T-helper 17 cell (primary cell): ENCODE measurements at places on chromosomes 6 and 20.
A peak's percentile ranks its signal among the peaks of the same experiment; 100 is the strongest.

DNA sequence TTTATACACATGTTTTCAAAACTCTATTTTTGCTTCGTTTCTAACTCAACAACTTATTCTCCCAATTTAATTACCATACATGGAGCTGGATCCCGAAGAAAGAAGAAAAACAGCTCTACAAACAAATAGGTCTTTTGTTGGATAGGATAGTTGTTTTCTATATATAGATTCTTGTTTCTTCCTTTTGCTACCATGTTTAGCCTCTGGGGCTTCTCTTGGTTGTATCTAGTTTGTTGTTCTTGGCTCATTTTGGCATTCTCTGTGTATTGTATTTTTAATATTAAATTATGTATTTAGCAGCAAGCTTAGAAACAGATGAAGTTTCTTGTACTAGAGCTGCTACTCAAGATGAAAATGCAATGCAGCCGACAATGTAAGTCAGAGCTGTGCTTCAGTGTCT lies 60.9 kb downstream of the PLCB4 start:
- DNase-seq, result no peak

- no peak for DNase-seq
Observed at GRCh38 chr6:110492584-110492983, 16.2 kb upstream of the SLC22A16 start.

GRCh38 chr20:44228465-44229258 lies 18.1 kb upstream of the OSER1 start:
- no peak for DNase-seq

DNA sequence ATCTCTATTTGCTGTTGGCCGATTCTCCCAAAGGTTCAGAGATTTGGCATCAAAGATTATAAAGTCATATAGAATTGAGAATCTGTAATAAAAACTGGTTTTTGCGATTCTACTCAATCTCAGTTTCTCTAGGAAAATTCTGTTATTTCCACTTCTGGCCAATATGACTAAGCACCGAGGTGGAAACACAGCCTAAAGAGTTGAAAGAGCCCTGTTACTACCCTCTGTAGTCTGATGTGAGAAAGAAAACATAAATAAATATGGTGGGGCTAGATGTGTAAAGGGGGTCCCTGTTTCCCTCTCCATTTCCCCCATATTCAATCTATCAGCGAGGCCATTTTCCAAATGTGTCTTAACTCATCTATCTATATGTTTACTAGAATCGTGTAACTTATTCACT lies 83.4 kb downstream of the PRDM1 start:
- no peak for DNase-seq

DNA sequence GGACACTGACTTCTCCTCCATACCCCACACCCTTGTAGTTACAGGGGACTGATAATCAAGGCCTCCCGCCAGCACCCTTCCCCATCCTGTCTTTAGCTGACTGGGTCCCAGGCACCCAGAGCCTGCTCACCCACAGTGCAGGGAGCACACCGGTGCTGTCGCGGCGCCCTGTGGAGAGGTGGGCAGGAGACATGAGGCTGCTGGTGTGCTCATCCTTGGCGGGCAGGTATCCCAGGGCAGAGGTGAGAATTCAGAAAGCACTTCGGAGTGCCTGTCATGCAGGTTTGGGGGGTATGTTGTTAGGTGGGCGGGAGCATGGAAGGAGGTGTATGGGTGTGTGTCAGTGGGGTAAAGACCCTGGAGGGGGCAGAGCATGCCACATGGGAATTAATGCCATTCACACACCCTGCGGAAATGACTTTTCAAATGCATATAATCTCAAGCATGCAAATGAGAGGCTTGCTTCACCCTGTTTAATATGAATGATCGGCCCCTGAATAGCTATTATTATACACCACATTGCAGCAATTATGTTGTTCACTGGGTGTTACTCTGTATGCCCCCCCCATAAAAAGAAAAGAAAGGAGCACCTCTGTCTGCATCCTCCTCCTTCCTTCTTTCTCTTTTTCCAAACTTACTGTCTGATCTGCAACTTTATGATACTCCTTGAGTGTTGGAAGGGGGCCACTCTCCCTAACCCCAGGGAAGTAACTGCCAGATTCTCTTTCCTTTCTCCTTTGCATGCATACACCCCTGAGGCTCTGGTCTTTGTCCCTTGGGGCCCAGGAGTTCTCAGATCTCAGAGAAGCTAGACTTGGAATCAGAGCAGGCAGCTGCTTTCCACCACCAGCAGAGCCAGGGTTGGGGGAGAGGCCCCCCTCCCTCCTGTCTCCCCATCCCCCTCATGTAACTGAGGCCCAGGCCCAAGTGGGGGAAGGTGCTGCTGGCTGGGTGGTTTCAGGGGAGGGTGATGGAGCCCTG lies 16.0 kb downstream of the FOXP4 start:
- DNase-seq, result no peak

DNA sequence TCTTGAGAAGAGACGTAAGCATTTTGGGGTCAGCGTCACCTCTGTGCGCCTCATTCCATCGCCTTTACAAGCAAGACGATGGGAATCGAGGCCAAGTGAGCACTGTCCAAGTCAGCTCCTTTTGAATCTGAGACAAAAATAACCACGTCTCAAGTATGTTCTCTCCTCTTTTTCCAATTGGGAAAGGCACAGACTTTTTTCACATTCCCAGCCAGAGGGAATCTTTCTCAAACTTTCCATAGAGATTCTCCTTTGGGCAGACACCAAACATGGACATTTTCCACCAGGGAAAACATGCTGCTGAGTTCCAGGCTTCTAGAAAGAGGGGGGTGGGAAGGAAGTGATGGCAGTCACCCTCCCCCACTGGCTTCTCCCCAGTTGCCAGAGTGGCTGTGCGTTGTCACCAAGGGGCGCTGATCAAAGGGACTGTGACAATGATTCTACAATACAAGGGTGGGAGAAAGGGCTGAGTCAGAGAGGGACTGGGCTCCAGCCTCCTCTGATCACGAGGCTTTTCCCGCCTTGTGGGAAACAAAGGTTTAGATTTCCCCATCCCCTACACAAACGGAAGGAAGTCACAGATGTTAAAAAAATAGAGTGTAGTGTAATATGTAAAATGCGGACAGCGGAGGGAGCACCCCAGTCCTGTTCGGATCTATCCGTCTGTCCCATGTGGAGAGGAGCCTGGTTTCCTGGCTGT lies 281.9 kb upstream of the RNF24 start:
- DNase-seq, result no peak

DNA sequence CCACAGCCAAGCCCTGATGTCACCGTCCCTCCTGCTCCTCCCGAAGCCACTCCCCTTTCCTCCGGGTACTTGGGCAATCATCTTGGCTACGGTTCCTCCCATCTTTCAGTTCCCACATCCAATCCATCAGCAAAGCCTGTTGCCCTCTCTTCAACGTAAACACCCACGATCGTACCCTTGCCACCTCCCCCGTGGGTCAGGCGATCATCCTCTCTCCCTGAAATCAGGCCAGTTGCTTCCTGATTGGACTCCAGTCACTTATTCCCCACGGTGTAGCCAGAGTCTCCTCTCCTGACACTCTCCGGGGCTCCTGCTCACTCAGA lies 44.5 kb downstream of the SULF2 start:
- DNase-seq, result no peak

- no peak for DNase-seq
Observed at GRCh38 chr6:101758368-101758767, 364.9 kb downstream of the GRIK2 start.

- no peak for DNase-seq
Observed at GRCh38 chr6:16355699-16356446, 117.5 kb downstream of the GMPR start.

DNA sequence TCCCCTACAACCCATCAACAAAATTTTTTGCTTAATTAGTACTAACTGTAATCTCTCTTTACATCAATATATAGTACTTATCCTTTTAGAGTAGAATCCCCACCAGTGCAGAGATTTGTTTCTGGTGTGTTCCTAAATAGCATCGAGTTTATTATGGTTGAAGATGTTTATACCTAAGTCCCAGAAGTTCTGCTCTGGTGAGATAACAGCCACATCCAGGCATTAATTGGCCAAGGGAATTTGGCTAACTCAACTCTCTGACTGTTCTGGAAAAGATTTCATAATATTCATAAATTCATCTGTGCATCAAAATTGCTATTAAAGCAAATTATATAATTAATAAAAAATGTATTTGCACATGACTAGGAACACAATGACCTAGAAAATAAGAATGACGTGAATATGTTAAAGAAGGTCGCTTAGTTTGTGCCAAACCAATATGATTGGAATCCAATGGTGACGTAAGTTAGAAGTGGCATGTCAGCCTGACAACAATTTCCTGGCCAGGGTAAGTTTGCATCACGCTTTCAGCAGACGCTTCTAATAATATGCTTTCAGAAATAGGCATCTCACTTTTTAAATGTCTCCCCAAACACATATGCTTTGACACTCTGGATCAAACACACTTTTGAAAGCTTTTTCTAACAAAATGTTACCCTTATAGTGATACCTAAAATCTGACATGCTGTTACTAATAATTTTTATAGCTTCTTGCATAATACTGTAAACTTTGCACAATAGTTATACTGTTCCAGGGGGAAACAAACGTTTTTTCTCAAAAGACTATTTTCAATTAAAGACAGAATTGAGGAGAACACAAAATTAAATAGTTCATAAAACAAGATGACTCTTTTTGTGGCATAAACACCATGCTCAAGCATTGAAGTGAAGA lies 236.7 kb downstream of the TENT5A start:
- DNase-seq, result no peak

DNA sequence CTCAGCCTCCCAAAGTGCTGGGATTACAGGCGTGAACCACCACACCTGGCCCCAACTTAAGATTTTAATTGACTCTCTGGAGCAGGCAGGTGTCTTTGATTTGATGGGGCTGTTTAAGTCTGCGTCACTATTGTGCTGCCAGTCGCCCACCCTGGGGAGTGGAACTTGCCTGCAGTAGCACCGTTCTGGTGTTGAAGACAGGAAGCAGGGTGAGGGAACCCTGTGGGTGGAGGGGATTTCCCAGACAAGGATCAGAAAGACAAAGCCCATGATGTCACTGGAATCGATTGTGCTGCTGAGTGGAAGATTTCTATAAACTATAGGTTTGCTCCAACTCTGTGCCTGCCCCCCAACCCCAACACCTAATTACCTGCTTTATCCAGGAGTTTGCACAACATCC lies 11.0 kb downstream of the ALDH8A1 start:
- DNase-seq, result peak; percentile 18

GRCh38 chr6:17054647-17055046 lies 47.2 kb upstream of the STMND1 start:
- no peak for DNase-seq

- DNase-seq, result no peak
Observed at GRCh38 chr6:27139756-27140579, 107.5 kb upstream of the PRSS16 start.

DNA sequence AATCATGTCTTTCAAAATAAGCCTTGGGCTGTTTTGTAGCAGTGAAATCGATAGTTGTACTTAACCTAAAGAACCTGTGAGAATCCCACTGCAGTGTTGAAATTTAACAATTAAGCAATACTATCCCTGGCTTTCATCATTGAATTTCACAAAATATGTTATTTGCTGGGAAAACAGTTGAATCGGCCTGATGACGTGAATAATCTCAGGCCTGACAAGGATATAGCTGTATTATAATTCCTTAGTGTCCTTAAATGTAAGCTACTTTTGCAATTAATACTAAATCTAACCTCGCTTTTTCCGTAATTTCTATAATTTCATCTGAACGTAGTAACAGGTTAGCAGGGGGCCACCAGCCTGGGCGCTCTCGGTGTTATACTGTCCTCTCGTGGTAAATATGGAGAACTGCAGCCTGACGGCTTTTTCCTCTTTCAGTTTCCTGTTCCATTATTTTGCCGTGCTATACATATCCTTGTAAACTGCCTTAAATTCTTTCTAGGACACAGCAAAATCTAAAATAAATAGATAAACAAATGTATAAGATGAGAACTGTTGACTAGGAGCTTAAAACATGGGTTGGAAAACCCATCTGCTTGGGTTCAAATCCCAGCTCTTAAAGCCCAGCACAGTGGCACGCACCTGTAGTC lies 24.0 kb downstream of the MTFR2 start:
- peak; percentile 20 for DNase-seq

DNA sequence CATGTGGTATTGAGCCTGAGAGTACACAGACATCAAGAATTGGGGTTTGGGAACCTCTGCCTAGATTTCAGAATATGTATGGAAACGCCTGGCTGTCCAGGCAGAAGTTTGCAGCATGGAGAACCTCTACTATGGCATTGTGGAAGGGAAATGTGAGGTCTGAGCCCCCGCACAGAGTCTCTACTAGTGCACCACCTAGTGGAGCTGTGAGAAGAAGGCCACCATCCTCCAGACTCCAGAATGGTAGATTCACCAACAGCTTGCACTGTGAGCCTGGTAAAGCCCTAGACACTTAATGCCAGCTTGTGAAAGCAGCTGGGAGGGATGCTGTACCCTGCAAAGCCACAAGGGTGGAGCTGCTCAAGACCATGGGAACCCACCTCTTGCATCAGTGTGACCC lies 658.2 kb downstream of the HACE1 start:
- no peak for DNase-seq

DNA sequence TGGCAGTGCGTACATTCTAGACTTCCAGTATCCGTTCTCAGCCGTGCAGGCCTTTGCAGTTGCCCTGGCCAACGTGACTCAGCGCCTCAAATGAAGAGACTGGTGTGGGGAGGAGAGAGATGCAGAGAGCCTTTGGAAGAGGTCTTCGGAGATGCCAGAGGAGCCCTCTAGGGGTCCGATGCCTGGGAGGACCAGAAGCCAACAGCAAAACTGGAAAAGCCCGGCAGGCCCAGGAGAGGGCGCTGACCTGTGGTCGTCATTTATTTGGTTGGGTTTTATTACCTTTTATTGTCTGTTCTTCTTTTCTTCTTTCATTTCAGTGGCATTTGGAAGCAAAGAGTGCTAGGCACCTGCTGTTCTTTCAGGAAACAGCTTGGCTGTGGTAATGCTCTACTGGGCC lies 53.3 kb upstream of the TMEM181 start:
- DNase-seq, result no peak

GRCh38 chr6:109662192-109662591 lies 28.8 kb downstream of the AK9 start:
- DNase-seq, result no peak

DNA sequence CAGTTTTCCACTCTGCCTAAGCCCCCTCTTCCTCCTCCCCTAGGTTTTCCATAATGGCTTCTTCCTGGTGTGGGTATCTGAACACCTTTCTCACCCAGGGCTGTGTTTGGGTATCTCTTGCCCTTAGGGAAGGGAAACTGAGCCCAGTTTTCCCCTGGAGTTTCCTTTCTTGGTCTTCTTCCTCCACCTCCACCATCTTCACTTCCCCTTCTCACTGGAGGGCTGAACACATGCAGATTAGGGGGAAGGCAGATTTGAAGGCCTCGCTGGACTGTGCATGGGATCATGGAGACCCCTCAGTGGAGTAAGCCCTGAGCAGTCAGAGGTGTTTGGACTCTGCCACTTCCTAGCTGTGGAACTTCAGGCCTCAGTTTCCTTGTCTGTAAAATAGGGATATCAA lies 27.8 kb downstream of the FOXP4 start:
- DNase-seq, result no peak

- no peak for DNase-seq
Observed at GRCh38 chr6:110537208-110538123, 61.1 kb upstream of the SLC22A16 start.

GRCh38 chr6:104789770-104790190 lies 69.9 kb downstream of the HACE1 start:
- no peak for DNase-seq
